ENCODE measurements at places on chromosomes 1 and 21.

- DNase-seq: no peak
These were observed 259.2 kb downstream of the FMN2 start for GRCh38 chr1:240350910-240351331.

DNA sequence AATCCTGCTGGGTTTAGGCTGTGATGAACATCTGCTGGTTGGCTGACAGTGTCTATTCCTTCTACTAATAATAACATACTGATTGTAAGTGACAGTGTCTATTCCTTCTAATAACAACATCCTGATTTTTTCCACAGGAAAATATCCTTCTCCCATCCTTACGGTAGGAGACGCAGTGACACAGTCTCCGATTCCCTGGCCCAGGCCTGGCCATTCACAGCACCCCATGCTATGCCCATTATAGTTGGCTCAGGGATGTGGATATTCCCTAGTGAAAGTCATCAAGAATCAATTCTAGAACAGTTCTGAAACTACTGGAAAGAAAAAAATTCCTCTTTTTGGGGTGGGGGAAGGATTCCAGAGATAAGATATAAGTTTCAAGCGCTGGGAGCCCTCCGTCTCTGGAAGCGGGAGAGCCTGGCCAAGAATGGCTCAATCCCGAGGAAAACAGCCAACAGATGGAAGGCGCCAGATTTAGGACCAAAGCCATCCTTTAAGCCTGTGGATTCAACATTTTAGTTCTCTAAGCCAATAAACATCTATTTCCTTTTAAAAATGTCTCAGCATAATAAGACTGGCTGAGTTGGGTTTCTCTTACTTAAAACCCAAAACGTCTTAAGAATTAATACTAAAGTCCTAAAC lies 88.6 kb downstream of the GPATCH2 start:
- DNase-seq: no peak

DNA sequence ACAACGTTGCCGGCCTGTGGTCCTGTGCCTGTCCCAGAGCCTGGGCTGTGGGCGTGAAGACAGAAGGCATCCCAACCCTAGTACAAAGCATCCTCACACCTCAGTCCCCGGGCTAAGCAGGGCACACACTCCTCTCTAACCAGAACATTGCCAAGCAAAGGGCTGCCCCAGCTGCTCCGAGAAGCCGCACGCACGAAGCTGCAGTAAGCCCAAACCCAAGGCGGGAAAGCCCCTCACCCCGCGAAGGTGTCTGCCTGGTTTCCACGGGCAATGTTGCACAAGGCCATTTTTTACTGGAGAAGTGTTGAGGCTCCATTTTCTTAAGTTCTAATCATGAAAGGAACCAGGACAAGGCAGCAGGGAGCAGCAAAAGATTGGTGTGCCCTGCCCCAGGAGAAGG lies 519.0 kb downstream of the NPHP4 start:
- no peak for DNase-seq

GRCh38 chr1:183546427-183546826 lies 43.8 kb downstream of the NCF2 start:
- no peak for DNase-seq

GRCh38 chr1:11595285-11595684 lies 58.9 kb downstream of the FBXO2 start:
- DNase-seq: no peak

All from activated T-helper 1 cell treated with Interleukin-2 at 50 U/mL for 16 hours (primary cell).